ENCODE measurements at places on chromosomes 2 and 18.

DNA sequence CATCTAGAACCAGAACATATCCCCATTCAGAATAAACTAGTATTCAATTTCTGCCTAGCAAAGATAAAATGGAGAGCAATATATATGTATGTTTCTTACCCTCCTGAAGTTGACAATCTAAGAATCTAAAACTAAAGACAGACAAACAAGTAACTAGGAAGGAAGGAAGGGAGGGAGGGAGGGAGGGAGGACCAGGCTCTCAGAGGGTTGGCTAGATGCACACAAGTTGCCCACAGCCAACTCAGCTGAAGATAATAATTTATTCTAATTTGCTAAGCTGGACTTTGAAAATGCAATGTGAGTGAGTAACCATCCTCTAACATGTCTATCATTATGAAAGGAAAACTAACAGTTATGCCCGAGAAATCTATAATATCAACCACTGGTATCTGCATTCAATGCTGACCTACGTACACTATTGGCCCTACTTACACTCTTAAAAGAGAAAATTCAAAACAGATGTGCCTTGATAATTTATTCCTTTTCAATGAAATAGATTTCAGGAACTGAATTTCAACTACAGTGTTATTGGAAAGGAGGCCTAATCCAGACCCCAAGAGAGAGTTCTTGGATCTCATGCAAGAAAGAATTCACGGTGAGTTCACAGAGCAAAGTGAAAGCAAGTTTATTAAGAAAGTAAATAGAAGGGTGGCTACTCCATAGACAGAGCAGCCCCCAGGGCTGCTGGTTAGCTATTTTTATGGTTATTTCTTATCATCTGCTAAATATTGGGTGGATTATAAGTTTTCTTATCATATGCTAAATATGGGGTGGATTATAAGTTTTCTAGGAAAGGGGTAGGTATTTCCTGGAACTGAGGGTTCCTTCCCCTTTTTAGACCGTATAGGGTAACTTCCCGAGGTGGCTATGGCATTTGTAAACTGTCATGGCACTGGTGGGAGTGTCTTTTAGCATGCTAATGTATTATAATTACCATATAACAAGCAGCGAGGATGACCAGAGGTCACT, 288.5 kb upstream of the SLC39A10 start:
- no peak for DNase-seq

GRCh38 chr2:138423198-138423597, 78.4 kb upstream of the SPOPL start:
- no peak for DNase-seq

- no peak for DNase-seq
Observed at GRCh38 chr18:57048351-57048750, 98.5 kb upstream of the BOD1L2 start.

DNA sequence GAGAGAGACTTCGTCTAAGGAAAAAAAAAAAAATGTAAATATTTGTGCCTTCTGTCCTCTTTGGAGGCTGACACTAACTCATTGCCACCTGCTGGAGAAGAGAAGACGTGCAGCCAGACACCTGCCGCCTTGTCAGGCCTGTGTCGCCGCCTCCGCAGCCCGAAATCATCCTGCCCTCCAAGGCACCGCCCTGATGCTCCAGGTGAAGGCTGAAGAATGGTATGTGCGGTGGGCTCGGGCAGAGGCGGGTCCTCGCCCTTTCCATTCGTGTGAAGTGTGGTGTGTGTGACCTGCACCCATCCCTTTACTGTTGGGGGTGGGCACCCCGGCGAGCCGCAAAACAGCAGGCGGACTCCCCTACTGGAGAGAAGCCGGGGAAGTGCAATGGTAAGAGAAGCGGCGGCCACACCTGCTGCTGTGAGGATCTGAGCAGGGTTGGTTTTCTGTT, 60.4 kb downstream of the FAM161A start:
- peak; percentile 36 for DNase-seq

DNA sequence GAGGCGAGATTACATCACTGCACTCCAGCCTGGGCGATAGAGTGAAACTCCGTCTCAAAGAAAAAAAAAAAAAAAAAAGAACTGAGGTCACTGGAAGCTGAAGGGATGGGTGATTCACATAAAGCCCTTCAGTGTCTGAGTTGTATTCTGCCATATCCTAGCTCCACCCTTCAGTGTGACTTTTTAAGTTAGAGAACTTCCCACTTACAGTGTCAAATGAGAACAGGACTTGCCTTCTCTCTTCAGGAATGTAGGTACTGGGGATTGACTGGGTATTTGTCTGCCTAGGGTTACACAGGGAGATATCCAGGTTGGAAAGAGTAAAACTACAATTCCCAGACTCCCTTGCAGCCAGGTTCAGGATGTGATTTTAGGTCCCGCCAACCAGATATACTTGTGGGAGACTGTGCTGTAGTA, 37.9 kb downstream of the EHD3 start:
- no peak for DNase-seq

- DNase-seq, result no peak
Observed at GRCh38 chr18:28999726-29000125, 822.8 kb upstream of the CDH2 start.

GRCh38 chr2:43212931-43213330, 13.5 kb downstream of the ZFP36L2 start:
- no peak for DNase-seq

DNA sequence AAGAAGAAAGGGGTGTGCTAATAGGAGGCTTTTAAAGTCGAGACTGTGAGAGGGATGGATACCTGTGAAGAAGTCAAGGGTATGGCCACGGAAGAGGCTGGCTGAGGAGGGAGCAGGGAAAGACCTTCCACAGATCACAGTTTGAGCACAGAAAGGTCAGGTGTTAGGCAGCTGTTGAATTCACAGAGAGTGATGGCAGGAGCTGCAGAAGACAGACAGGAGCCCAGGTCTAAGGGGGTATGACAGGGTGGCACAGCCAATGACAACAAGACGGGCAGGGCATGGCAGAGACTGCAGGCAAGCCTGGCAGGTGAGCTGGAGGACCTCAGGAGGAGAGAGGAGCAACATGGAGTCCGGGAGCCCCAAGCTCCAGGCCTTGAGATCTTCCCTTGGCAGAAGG, 163.1 kb downstream of the LAMA1 start:
- no peak for DNase-seq

DNA sequence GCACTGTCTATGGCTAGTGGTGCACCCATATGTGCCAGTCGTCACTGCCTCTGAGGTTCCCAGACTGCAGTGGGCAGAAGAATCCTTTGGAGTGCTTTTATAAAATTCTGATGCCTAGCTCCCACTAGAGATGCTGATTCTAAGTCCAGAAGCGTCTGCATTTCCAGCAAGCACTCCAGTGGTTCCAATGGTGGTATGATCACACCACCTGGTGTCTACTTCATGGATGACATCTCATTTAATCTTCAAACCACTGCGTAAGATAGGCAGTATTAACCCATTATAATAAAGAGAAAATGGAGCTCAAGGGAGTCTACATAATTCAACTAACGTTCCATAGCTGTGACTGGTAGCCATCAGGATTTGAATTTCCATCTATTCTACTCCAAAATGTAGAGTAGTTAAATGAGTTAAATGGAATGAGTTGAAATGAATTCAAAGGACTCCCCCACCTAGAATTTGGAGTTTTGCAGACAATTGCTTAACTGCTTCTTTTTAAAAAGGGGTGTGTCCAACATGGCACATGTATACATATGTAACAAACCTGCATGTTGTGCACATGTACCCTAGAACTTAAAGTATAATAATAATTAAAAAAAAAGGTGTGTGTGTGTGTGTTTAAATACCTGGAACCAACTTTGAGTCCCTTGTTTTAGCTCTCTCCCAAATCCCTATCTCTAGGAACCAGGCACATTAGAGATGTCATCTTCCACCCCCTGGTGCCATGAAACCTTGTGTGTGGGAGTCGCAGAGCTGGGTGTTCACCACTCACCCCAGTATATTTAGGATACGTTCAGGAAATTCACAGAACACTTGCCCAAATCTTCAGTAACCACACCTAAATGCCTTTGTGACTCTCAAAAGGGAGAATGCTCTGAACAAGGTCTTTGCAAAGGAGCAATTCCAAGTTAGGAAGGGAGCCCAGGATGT, 14.1 kb downstream of the LAMA3 start:
- DNase-seq, result no peak

Measured in stimulated activated CD8-positive, alpha-beta memory T cell treated with anti-CD3 and anti-CD28 coated beads, Interleukin-7, amount 100 ng/mL, for 1 hour (primary cell).